ENCODE measurements at places on chromosomes 3 and 15.

DNA sequence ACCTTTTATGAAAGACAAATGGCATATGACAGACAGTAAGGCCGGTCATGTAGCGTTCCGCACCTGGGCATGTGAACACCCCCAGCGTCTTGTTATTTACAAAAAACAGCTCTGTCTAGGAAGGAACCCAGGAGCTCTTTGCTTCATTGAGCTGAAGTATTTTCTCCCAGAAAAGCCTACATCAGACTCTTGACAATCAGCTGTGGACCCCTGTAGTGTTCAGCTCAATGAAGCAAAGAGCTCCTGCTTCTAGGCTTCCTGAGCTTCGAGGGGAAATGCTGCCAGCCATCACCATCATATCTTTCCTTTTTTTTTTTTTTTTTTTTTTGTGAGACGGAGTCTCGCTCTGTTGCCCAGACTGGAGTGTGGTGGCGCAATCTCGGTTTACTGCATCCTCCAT lies 4.1 kb downstream of the ASB14 start:
- DNase-seq = no peak

GRCh38 chr3:11624161-11624560 lies 19.6 kb downstream of the VGLL4 start:
- no peak for DNase-seq

GRCh38 chr3:172071780-172072330 lies 32.5 kb downstream of the FNDC3B start:
- no peak for DNase-seq

DNA sequence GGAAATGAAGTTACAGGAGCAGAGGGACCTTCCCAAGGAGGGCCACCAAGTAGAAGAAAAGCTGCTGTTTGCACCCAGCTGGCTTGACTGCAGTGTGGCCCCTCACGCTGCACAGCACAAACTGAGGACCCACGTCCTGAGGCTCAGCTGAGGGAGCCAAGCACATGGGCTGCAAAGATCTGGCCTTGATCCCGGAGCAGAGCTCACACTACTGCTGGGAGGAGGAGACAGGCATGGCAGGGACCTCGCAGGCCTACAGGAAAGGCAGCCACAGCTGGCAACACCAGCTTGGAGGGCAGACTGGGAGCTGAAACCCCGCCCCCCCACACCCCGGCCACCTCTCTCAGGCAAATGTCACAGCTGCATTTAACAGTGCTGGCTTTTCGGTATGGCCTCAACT lies 39.7 kb downstream of the KLHL25 start:
- peak; percentile 42 for DNase-seq

GRCh38 chr3:148131990-148132638 lies 565.6 kb upstream of the AGTR1 start:
- DNase-seq = no peak

DNA sequence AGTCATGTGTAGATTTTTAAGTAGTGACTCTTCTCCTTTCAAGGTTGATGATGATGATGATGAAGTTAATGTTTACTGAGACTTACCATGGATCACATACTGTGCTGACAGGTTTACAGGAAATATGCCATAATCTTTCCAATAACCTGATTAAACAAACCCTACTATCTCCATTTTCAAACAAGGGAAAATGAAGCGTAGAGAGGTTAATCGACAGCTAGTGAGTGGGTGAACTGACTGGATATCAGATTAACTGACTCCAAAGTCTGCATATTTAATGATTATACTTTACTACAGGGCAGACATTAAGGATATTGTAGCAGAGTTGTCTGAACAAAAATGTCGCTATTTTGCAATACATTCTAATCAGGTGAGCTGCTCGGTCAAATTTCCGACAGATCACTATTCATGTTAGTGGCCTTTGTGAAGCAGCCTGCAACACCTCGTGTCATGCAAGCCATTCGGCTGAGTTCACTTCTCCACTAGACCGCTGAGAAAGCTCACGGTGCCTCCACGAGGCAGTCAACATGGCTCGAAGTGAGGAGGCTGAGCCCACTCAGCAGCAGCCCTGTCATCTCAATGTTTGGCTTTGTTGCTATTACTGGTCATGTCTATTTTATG lies 264.2 kb downstream of the NFKBIZ start:
- no peak for DNase-seq

- DNase-seq = no peak
Observed at GRCh38 chr3:175127075-175127662, 268.0 kb downstream of the NAALADL2 start.

DNA sequence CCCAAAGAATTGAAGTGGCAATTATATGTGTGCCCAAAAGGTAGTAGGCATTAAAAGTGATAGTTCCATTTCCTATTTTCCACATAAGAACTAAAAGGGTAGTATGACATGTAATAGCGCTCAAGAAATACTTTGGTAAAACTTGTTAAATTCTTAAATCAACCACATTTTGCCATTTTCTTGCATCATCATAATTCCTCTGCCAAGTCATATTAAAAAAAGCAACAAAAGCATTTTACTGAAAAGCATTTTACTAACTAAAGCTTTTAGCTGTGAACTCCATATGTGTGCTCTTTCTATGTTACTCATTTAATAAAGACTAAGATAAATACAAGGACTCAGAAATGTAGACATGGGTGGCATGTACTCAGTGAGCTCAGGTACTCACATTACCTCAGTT lies 70.1 kb downstream of the GPR160 start:
- DNase-seq = peak; percentile 40

GRCh38 chr3:37096975-37097374 lies 77.4 kb downstream of the LRRFIP2 start:
- DNase-seq = no peak

GRCh38 chr15:55277116-55277564 lies 12.5 kb downstream of the RAB27A start:
- no peak for DNase-seq

DNA sequence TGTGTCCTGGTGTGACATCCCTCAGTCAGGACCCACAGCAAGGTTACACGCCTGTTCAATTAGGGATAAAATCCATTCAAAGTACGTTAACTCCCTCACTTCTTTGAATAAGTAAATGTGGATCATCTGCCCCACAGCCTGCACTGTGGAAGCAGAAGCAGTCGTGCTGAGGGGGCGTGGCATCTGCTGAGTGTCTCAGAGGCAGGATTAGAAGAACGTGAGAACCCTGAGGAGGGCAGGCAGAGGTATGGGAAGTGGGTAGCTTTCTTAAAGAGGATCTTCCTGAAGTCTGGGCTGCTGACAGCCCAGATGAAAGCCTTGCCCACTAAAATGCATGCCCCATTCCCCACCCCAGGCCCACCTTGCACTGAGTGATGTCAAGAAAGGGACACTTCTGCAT lies 28.5 kb downstream of the CRABP1 start:
- no peak for DNase-seq

GRCh38 chr3:62252438-62253157 lies 120.8 kb downstream of the FEZF2 start:
- peak; percentile 2 for DNase-seq

- no peak for DNase-seq
Observed at GRCh38 chr3:178370387-178370786, 165.8 kb upstream of the KCNMB2 start.

- DNase-seq = no peak
Observed at GRCh38 chr15:78715434-78715833, 74.4 kb upstream of the CHRNB4 start.

DNA sequence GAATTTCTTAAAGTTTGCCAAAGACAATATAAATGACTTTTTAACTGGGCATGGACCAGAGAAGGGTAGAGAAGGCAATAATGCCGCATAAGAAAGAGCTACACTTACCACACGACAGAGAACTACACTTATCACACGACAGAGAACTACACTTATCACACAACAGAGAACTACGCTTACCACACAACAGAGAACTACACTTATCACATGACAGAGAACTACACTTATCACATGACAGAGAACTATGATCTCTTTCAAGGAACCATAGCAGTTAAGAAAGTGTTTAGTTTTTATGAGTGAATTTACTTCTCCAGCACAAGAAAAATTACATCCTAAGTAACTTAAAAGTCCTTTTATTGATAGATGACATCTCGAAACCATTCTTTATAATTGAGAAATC lies 32.0 kb downstream of the DCUN1D1 start:
- DNase-seq = no peak

DNA sequence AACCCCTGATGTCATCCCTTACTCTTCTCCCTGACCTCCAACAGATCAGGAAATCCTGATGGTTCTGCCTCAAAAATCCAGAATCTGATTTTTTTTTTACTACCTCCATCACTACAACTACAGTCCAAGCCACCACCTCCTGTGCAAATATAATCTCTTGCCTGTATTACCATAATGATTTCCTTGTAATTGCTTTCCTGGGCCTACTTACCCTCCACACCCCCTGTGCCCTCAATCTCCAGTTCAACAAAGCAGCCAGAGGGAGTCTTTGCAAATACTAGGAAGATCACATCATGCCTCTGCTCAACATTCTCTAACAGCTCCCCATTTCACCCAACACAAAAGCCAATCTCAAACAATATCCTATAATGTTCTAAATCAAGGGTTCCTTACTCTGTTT lies 159.9 kb downstream of the FMN1 start:
- DNase-seq = no peak

DNA sequence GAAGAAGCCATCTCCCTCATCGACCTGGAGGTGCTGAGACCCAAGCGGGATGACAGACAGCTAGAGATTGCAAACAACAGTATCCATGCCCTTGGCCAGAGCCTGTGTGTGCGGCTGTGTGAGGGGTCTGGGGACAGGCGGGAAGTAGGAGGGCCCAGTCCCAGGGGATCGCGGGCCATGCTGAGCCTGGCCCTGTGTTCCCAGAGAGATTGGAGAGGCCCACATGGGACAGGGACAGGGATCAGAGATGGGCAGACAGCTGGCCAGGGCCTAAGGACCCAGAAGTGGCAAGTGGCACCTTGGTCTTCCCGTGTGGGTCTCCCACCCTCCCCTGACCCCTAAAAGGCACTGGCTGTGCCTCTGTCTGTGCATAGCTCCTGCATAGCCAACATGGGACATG lies 10.9 kb upstream of the RHO start:
- DNase-seq = no peak

GRCh38 chr15:84970843-84971242 lies 10.8 kb upstream of the PDE8A start:
- DNase-seq = no peak

- DNase-seq = peak; percentile 85
Observed at GRCh38 chr3:107660306-107660976, 137.7 kb downstream of the BBX start.

- DNase-seq = peak; percentile 89
Observed at GRCh38 chr3:129314386-129315222, 35.9 kb downstream of the HMCES start.

DNA sequence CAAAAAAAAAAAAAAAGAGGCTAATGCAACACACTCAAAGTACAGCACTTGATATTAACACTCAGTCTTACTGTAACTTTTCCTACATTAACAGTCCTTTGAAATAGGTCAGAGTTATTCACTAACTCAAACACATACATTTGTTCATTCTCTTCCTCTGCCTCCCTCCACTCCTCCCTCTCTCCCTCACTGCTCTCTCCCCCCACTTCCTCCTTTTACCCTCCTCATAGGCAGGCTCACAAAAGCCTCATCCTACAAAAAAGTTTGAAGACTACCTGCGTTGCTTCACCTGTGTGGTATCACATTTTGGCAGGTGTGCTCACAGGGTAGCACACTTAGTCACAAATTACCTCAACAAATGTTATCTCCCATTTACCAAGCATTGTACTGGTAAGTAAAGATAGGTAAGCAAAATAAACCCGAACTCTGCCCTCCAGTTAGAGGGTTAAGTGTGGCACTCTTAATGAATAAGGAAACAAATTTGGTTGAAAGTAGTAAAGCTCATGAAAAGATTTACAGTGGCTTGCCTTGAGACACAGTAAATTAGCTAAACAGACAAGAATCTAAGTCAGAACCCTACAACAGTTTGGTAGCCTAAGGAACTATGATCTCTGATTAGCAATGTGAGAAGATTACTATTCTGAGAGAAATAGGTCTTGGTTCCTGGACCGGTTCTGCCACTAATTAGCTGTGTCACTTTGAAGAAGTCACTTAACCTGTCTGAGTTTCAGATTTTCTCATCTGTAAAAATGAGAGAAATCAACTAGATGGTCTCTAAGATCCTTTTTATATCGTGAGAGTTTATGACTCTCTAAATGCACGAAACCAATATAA lies 151.0 kb upstream of the MLF1 start:
- no peak for DNase-seq

DNA sequence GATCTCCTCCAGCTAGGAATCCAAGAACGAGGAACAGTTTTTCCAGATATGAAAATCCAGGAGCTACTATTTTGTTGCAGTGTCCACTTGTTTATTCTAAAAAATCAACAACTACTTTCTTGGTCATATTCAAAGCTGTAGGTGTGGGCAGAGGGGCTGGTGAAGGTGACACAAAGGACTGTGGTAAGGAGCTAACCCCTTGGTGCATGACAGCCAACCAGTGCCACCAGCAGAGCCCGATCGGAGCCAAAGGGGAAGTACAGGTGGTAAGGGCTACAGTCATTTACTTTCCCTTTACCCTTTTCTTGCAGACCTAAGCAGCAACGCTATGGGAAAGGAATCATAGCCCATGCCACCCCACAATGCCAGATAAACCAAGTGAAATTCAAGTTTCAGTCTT lies 30.7 kb downstream of the PLA1A start:
- DNase-seq = no peak

DNA sequence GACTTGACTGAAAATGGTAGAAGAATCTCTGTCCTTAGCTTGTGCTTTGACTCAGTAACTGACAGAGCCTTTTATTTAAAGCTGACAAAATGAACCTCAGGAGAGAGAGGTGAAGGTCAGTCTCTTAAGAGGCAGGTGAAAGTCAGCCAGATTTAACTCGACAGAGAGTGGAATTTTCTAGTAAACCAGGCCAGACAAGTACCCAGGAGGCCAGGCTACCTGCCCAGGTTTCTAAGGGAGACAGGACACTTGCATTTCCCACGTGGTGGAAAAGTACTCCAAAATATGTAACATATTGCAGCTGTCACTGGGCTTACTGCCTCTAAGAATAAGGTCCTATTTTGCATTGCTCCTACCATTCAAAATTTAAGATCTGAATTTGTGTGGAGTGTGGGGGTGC lies 167.9 kb downstream of the FMN1 start:
- no peak for DNase-seq

- peak; percentile 12 for DNase-seq
Observed at GRCh38 chr3:174355505-174355904, 503.6 kb upstream of the NAALADL2 start.

Measured in fibroblast of gingiva (primary cell).